ENCODE measurements at places on chromosomes 5 and 9. TPM values are rescaled to one million over a fixed set of nuclear protein-coding genes. Genes with fewer than 3 reads are reported as not detected.
A peak's percentile ranks its signal among the peaks of the same experiment; 100 is the strongest.

Gene TAF11L2
- not detected for polyA plus RNA-seq

Gene CTSV
- polyA plus RNA-seq, result not detected

Gene SLC44A1
- 19.6 TPM for polyA plus RNA-seq

Gene GNAQ
- polyA plus RNA-seq, result 18.4 TPM

Gene CMYA5
- polyA plus RNA-seq, result 0.19 TPM

Gene SPINK7
- polyA plus RNA-seq, result not detected

Gene DBH
- polyA plus RNA-seq, result 0.18 TPM

Gene RGS7BP
- not detected for polyA plus RNA-seq

Gene C9
- polyA plus RNA-seq, result not detected

Gene ABO
- polyA plus RNA-seq, result 1.2 TPM

Gene CSF1R
- 0.04 TPM for polyA plus RNA-seq

DNA sequence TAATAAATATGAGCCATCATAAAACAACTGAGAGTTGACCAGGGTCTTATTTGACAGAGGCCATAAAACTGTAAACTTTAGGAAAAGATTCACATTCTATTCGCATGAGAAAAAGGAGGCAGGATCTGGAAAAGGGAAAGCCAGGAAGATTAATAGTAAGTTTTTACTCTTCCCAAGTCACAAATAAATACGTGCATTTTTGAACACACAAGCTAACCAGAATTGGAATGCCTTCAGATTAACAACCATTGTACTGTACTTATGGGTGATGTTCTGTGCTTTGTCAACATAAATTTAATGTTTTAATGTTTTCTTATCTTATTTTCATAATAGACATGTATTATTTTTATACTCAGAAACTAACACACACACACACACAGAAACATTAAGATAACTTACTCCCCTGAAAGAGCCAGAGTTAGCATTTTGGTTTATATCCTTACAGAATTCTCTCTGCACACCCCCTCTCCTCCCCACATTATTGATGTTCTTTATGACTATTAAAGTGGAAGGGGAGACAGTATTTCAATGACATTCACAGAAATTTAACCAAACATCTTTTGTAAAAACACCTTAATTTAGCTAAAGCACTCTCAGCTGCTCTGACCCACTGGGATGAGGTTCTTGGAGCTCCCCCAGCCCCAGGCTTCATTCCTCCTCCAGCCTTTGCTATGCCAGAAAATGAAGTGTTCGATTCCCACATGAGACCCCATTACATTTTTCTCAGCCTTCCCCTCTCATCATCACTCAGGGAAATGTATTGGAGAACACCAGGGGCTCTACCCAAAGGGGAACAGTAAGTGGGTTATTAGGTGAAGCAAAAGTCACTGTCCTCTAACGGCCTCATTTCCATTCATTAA lies 155.5 kb downstream of the ESM1 start:
- DNase-seq, result no peak

- DNase-seq, result no peak
Measured at GRCh38 chr5:171291371-171291770, 17.7 kb upstream of the TLX3 start.

GRCh38 chr9:121518634-121519033 lies 19.0 kb upstream of the GGTA1 start:
- no peak for DNase-seq

- DNase-seq, result no peak
Measured at GRCh38 chr5:5063533-5063953, 76.6 kb upstream of the ADAMTS16 start.

DNA sequence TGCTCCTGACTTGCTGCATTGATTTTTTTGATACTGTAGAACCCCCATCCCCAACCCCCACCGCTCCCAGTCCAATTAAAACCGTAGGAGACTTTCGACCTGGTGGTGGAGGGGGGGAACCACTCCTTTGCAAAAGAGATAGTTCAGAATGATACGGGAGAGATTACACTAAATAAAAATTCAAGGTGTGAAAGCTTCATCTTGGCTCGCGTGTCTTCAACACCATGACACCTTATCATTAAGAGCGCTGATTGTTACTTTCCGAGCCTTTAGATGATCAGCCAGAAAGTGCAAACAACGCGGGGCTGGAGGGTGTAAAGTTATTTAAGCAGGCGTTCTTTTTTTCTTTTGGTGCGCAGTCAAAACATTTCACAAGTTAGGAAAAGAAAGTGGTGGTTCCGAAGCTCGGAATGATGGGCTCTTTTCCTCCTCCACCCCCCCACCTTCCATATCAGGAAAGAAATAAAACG lies 1.3 kb upstream of the ZNF462 start:
- DNase-seq, result no peak

GRCh38 chr9:135241381-135242048 lies 154.0 kb downstream of the OLFM1 start:
- no peak for DNase-seq

- DNase-seq, result peak; percentile 5
Measured at GRCh38 chr5:180352116-180353047, 754 bp downstream of the GFPT2 start.

- no peak for DNase-seq
Measured at GRCh38 chr5:140246378-140247122, 56.4 kb downstream of the PFDN1 start.

- DNase-seq, result no peak
Measured at GRCh38 chr9:4959031-4959430, 26.0 kb upstream of the JAK2 start.

GRCh38 chr5:80181618-80182211 lies 74.1 kb downstream of the SERINC5 start:
- DNase-seq, result peak; percentile 84

DNA sequence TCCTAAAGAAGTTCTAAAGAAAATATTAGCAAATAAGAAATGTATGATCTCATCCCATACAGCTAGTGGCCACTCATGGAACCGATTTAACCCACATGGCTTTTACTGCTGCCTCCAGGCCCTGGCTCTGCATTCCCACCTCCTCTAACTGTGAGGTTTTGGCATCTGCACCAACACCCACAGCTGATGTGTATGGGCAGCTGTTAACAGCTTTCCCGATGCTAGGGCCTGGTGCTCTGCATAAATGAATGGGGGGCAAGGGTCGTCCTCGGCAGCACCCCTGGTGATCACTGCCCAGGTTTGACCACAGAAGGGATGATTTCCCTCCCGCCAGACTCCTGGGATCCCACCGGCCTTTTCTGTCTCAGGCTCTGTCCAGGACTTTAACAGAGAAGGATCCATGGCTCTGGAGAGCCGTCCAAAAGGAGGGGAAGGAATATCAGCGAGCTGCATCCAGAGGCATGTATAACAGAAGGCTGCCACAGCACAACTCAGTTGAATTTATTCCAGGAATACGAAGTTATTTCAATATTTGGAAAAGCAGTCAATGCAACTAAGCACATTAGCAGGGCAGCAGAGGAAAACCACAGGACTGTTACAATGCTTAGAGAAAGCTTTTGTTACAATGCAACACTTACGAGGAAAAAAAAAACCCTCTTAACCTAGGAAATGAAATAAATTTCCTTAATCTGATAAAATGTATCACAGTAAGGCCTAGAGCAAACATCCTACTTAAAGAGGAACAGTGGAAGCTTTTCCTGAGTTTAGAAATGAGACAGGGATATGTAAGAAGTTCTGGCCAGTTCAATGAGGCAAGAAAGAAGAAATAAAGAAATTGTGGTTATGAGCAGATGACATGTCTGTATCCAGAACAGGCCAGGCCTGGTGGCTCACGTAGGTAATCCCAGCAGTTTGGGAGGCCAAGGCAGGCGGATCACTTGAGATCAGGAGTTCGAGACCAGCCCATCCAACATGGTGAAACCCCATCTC lies 63.1 kb downstream of the NACC2 start:
- no peak for DNase-seq

DNA sequence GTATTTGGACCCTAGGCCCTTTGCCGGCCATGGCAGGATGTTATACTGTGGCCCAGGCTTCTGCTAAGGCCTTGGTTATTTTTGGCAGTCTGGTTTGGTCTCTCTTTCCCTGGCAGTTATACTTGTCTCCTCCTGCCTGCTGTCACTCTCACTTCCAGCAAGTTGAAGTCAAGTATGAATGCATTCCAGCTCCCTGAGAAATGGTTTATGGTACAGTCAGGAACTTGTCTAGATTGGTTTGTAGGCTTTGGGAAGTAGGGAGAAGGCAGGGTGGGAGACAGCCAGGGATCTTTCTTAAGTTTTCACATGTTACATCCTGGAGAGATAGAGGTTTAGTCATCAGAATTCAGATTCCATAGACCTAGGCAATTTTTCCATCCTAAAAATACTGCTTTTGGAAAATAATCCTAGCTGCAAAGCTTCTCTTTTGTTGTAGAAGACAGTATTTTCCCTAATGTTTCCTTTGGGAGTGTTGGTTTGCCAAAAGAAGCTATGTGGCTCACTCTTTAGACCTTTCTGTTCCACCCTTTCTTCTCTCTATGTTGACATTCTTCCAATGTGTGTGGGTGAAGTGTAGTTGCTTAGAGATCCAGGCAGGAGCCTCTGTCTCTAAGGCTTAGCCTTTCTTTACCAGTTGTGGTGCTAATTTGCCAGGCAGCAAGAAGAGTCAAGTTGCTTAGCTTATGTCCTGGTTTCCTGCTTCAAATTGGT lies 2.5 kb upstream of the KDM3B start:
- no peak for DNase-seq

DNA sequence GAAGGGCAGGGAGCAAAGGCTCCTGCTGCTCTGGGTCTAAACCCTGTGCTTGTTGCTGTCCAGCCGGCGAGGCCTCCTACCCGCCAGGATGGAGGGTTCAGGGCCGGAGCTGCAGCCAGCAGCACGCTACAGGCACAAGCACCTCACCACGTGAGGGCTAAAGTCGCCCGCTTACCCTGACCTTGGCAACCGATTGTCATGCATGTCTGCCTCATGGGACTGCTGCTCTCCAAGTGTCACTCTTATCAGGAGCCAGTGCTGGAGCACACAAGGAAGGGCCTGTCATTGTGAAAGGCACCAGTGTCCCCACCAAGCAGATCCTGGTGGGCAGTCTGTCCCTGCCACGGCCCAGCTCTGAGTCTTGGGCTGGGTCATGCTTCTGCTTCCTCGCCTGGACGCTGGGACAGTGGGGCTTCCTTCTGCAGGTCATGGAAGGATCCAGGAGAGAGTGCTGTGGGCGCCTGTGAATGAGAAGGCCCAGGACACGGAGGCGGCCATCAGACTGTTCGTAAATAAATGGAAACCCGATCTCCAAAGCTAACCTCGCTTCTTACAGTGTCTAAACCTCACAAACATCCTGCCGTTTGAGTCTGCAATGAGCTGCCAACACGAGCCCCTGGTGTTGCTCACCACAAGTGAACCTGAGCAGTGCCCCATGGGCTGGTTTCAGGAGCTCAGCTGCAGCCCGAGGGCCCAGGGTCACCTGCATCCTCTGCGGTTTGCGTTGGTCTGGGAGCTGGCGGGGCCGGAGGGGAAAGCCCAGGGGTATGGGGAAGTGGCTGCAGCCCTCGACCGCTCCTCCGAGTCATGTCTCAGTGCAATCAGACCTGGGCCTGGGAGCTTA lies 58.2 kb upstream of the RXRA start:
- DNase-seq, result no peak

GRCh38 chr9:94655739-94656138 lies 16.4 kb upstream of the FBP1 start:
- DNase-seq, result no peak

DNA sequence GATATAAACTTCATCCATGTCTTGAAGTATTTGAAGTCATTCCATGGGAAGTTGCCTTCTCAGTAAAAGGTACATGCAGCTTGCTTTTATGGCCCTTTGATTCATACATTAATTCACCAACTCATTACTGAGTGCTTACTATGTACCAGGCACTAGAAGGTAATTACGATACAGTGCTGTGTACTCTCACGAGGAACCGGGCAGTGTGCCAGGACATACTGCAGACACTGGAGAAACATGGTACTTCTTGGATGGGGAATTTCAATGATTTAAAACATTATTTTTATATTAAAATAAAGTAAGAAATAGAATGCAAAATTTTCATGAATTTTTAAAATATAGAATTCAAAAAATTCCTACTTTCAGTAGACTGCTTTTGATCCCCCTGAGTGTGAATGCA lies 71.4 kb upstream of the WDR41 start:
- no peak for DNase-seq

- DNase-seq, result no peak
Measured at GRCh38 chr5:97420646-97421045, 237.6 kb upstream of the RIOK2 start.

DNA sequence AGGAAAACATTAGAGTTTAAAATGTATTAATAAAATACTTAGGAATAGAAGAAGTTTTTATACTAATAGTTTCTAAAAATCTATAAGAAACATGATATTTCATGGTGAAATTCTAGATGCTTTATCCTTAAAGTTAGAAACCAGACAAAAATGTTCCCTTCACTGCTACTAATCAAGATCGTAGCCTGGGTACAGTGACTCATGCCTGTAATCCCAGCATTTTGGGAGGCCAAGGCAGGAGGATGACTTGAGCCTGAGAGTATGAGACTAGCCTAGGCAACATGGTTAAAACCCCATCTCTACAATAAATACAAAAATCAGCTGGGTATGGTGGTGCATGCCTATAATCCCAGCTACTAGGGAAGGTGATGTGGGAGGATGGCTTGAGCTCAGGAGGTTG lies 30.4 kb upstream of the KLF9 start:
- DNase-seq, result no peak

DNA sequence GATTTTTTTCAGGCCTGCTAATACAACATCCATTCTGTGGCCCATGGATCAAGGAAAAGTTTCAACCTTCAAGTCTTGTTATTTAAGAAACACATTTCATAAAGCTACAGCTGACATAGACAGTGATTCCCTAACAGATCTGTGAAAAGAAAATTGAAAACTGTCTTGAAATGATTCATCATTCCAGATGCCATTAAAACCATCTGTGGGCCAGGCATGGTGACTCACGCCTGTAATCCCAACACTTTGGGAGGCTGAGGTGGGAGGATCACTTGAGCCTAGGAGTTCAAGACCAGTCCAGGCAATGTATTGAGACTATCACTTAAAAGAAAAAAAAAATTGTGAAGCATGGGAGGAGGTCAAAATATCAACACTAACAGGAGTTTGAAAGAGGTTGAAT lies 6.0 kb downstream of the RAPGEF6 start:
- no peak for DNase-seq

DNA sequence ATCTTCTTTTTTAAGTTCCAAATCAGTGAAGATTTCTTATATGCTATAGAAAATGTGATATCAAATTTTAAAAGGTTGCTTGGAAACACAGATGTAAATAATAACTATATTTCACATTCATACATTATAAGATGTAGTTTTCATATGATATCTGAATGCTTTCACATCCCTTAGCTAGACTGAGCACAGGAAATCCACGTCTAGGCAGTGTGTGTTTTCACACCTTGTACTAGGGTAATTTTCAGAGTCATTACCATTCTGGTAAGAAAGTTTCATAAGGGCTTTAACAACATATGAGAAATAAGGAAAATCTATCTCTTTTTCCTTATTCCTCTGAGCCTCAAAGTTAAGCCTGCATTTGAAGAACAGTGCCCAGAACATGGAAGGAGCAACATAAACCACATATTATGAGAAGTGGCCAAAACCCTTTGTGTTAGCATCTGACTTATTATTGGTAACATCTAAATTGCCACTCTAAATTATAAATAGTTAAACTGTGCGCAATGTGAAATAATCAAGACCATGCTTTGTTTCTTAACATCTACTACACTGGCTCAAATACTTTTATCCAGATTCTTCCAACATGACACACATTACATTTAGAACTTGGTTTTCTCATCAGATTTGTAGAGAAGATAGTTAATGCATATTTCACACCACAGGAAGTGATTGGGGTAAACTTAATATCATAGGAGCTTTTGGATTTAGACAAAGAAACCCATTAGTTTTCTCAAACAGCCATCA lies 113.3 kb downstream of the PPP2R2B start:
- no peak for DNase-seq

GRCh38 chr9:20980832-20981455 lies 50.5 kb downstream of the HACD4 start:
- DNase-seq, result no peak

Data from CD4-positive, alpha-beta memory T cell (primary cell).